ENCODE measurements at places on chromosomes 6 and 20. TPM values are rescaled to one million over a fixed set of nuclear protein-coding genes. Genes with fewer than 3 reads are reported as not detected.
A peak's percentile ranks its signal among the peaks of the same experiment; 100 is the strongest.

GRCh38 chr6:112470376-112470775 is 123.2 kb downstream of the RFPL4B start:
- no peaks in the 10 kb centered on the region for H3K4me1 ChIP-seq
- H3K27ac ChIP-seq: no peak overlapping the region
- H3K4me3 ChIP-seq: no peak overlapping the region
- DNase-seq: no peak

DNA sequence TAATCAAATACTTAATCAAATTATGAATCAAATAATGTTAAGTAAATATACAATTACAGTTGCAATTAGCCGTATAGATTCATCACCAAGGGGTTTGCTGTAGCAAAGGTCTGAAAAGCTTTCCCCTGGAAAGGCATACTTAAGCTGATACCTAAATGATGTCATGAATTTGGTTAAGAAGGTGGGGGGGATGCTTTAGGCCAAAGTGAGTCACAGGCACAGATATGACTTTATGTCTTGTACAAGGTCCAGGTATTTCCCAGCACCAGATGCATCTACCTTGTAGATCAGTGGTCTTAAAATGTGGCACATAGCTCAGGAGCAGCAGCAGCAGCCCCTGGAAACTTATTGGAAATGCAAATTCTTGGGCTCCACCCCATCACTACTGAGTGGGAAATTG is 557.3 kb upstream of the CDH4 start:
- no peaks in the 10 kb centered on the region for H3K27me3 ChIP-seq
- DNase-seq: no peak
- H3K4me1 ChIP-seq: peaks cover 9% of the 10 kb centered on the region
- H3K4me3 ChIP-seq: no peak overlapping the region
- peaks cover 15% of the 10 kb centered on the region for H3K36me3 ChIP-seq

DNA sequence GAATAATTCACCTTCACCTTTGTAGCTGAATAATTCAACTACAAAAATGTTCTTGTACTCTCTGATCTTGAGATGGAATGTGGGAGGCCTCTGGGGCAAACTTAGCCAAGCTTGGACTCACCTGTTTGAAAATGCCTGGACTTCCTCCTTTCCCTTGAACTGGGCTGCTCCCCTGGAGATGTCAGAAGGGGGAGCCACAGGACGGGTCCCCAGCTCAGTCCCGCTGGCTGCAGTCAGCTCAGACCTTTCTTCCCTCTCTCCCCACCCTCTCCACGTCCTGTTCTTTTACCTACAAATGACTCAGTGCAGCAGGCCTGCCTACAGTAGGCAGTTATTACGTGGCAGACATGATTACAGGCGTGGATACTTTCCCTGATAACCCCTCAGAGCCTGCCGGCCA is 131.5 kb upstream of the RALGAPA2 start:
- H3K27ac ChIP-seq: no peak overlapping the region
- peak; percentile 66 for DNase-seq
- H3K27me3 ChIP-seq: no peaks in the 10 kb centered on the region
- H3K36me3 ChIP-seq: no peaks in the 10 kb centered on the region
- no peak overlapping the region for H3K4me3 ChIP-seq

DNA sequence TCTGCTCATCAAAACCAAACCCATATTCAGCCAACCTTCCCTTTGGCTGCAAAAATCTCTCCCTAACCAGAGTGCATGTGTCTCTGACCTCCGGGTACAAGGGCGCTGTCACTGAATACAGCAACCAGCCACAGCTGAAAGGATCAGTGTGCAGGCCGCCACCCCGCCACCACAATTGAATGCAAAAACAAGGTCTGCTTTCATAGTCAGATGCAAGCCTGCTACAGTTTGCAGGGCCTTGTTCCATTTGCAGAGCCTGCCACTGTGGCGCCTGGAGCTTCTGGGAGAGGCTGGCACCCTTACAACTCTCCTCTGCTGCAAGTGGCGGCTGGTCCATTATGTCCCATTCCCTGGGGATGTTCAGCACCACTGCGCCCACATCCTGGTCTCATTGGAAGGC is 23.5 kb downstream of the MDGA1 start:
- H3K4me3 ChIP-seq: no peak overlapping the region
- no peaks in the 10 kb centered on the region for H3K4me1 ChIP-seq
- no peaks in the 10 kb centered on the region for H3K36me3 ChIP-seq
- H3K27ac ChIP-seq: no peak overlapping the region
- H3K27me3 ChIP-seq: no peaks in the 10 kb centered on the region

GRCh38 chr6:46735720-46736031 is 501 bp upstream of the PLA2G7 start:
- H3K36me3 ChIP-seq: no peaks in the 10 kb centered on the region
- no peak for DNase-seq
- H3K4me1 ChIP-seq: peaks cover 3% of the 10 kb centered on the region
- H3K27me3 ChIP-seq: peaks cover 6% of the 10 kb centered on the region
- no peak overlapping the region for H3K27ac ChIP-seq

DNA sequence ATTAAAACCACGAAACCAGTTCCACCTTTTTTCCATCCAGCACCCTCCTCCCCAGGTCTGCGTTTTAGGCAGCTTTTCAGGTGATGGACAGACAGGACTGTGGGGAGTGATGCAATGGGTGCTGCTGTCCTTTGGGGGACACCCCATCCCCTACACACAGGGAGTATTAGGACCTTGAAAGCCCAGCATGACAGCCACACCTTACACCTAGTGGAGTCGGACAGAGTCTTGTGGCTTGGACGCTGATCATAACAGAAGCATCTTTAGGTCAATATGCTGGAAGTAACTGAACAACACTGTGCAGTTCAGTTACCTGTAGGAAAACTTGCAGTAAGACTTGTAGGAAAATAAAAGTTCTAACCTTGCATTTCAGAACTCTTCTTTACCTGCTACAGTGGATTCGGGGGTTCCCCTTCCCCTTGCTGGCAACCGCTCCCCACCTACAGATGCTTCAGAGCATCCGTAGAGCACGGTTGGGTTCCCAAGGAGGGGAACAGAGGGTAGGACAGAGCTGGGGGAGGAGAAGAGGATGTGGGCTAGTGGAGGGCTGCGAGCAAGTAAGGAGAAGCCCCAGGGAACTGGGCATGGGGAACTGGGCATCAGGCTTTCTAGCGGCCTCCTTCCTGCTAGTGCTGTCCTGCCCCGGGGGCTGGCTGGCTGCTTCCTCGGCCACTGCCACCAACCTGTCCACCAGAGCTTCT is 31.7 kb downstream of the PLEKHG1 start:
- H3K36me3 ChIP-seq: no peaks in the 10 kb centered on the region
- H3K27me3 ChIP-seq: no peaks in the 10 kb centered on the region
- H3K4me3 ChIP-seq: no peak overlapping the region
- no peak overlapping the region for H3K27ac ChIP-seq
- DNase-seq: no peak

DNA sequence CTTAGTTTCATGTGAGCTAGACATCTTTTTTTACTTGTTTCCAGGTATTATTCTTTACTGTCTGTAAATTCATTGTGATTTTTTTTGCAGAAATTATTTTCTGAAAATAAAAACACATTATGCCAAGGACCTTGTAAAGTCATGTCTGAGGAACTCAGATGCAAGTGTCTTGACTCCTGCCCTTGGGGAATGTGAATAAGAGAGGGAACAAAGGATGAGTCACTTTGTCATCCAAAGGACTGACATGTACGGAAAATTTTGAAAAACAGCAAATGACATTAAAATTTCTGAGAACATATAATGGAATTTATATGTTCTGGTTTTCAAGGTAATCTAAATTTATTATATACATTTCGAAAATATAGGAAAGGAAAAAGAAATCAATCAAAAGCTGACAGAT is 660.4 kb downstream of the CD109 start:
- H3K4me3 ChIP-seq: no peak overlapping the region
- DNase-seq: no peak
- H3K27ac ChIP-seq: no peak overlapping the region
- H3K27me3 ChIP-seq: no peaks in the 10 kb centered on the region

GRCh38 chr6:149563203-149563927 is 2.8 kb upstream of the GINM1 start:
- H3K27me3 ChIP-seq: no peaks in the 10 kb centered on the region
- DNase-seq: no peak
- H3K36me3 ChIP-seq: no peaks in the 10 kb centered on the region
- no peak overlapping the region for H3K27ac ChIP-seq

GRCh38 chr20:36574366-36575135 is 1.2 kb downstream of the TGIF2 start:
- peaks cover 8% of the 10 kb centered on the region for H3K4me1 ChIP-seq
- no peaks in the 10 kb centered on the region for H3K27me3 ChIP-seq
- no peak overlapping the region for H3K27ac ChIP-seq
- H3K4me3 ChIP-seq: peak overlapping the region; percentile 92
- H3K36me3 ChIP-seq: peaks cover 10% of the 10 kb centered on the region

DNA sequence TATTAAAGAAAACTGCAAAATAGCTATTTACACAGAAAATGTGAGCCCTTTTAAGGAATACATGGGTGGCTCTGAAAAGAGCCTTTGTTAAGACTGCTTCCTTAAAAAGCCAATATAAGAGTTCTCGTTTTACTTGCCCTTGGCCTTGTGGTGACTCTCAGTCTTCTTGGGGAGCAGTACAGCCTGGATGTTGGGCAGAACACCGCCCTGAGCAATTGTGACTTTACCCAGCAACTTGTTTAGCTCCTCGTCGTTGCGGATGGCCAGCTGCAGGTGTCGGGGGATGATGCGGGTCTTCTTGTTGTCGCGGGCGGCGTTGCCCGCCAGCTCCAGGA is 111.5 kb downstream of the HFE start:
- no peaks in the 10 kb centered on the region for H3K27me3 ChIP-seq
- peaks cover 9% of the 10 kb centered on the region for H3K36me3 ChIP-seq
- H3K4me1 ChIP-seq: no peaks in the 10 kb centered on the region
- peak overlapping the region; percentile 95 for H3K4me3 ChIP-seq

- H3K4me1 ChIP-seq: peaks cover 10% of the 10 kb centered on the region
- DNase-seq: no peak
- H3K27ac ChIP-seq: no peak overlapping the region
- H3K27me3 ChIP-seq: no peaks in the 10 kb centered on the region
- H3K4me3 ChIP-seq: no peak overlapping the region
- no peaks in the 10 kb centered on the region for H3K36me3 ChIP-seq
Observed at GRCh38 chr20:53332022-53332837, 261.4 kb downstream of the ZNF217 start.

GRCh38 chr6:43814111-43814510 is 44.1 kb downstream of the VEGFA start:
- H3K4me3 ChIP-seq: no peak overlapping the region
- H3K36me3 ChIP-seq: no peaks in the 10 kb centered on the region
- H3K27me3 ChIP-seq: no peaks in the 10 kb centered on the region
- DNase-seq: no peak

- no peaks in the 10 kb centered on the region for H3K36me3 ChIP-seq
- H3K27ac ChIP-seq: no peak overlapping the region
- H3K27me3 ChIP-seq: no peaks in the 10 kb centered on the region
- DNase-seq: no peak
- peaks cover 3% of the 10 kb centered on the region for H3K4me1 ChIP-seq
- no peak overlapping the region for H3K4me3 ChIP-seq
Observed at GRCh38 chr20:752291-752690, 16.0 kb downstream of the SLC52A3 start.

GRCh38 chr6:30231067-30231466 is 17.9 kb upstream of the TRIM26 start:
- no peak overlapping the region for H3K4me3 ChIP-seq
- no peaks in the 10 kb centered on the region for H3K36me3 ChIP-seq

DNA sequence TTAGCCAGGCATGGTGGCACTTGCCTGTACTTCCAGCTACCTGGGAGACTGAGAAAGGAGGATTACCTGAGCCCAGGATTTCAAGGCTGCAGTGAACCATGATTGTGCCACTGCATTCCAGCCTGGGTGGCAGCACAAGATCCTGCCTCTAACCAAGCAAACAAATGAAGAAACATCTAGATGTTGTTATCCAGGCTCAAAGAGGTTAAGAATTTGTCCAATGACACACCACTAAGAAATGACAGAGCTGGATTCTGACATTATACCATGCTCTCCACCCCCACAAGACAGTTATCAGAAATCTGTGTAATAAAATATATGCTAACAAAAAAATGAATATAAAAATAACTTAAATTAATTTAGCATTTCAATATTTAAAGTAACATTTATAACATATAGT is 925.5 kb upstream of the SLC35B3 start:
- H3K27me3 ChIP-seq: no peaks in the 10 kb centered on the region
- H3K36me3 ChIP-seq: no peaks in the 10 kb centered on the region
- H3K4me3 ChIP-seq: no peak overlapping the region
- H3K4me1 ChIP-seq: no peaks in the 10 kb centered on the region
- no peak for DNase-seq

The HLA-DMB gene
- 1.7 TPM for total RNA-seq

The KCNG1 gene
- total RNA-seq: 13.2 TPM

The MOG gene
- total RNA-seq: 0.55 TPM

The WASF1 gene
- total RNA-seq: 28.6 TPM

The PDE10A gene
- total RNA-seq: 0.31 TPM

The ARHGAP40 gene
- 0.26 TPM for total RNA-seq

The NRN1 gene
- not detected for total RNA-seq

The SEL1L2 gene
- total RNA-seq: not detected

The SIRPB2 gene
- not detected for total RNA-seq
